ENCODE measurements at places on chromosomes 2 and 18.

- DNase-seq, result no peak
Observed at GRCh38 chr2:152200565-152201465, 25.3 kb upstream of the STAM2 start.

DNA sequence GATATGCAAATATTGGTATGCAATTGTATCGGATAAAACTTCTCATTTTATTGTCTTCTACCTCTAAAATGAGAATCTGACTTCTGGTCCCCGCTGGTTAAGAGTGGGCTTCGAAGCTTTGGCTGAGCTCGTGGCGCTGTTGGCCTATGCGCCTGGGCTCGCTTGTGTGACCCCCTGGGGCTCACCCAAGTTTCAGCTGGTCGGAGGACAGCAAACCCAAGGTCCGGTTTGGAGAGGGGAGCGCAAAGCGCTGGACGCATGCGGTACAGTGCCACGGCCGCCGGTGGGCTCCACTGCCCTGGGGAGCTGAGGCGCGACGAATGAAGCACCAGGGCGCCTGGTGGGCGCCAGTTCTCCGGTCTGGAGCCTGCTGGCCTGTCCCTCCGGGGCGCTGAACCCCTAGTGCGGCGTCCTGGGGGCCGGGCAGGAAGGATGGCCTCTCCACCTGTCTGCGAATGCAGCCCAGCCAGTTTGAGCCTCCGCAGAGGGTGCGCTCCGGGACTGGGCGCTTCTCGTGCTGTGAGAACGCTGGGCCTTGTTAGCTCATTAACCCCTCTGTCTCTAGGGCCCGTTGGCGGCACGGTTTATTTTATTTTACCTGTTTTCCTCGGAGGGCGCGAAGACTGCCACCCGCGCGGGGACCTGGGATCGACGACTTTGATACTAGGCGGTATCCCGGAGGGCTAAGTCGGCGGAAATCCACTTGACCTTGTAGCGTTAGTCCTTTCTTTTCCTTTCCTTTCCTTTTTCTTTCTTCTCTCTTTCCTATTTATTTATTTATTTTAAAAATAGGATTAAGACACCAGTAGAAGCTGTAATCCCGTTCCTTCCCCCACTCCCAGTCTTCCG lies 10.4 kb downstream of the MEIS1 start:
- no peak for DNase-seq

GRCh38 chr18:54100920-54101470 lies 123.5 kb downstream of the MBD2 start:
- DNase-seq, result no peak

DNA sequence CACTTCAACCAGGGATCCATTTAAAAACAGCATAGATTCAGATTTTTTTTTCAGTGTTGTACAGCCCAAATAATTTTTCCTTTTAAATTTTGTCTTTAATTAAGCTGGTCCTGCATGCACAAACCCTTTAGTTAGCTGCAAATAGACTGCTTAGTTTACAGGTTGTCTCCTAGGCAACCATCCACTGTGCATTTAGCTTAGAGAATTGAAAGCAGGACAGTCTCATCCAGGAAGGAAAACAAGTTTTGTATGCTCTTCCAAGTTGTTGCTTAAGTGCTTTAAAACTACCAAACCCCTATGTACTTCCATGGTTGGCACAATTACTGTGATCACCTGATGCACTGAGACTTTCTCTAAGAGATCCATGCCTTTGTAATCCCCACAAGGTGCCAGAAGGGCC lies at the start of gene MAP3K19:
TSS of gene MAP3K19 (minus strand) at position 148 of the 400 bp plus-strand sequence. CDS start 22,800 bp downstream, outside the sequence.
- no peak for DNase-seq

GRCh38 chr2:122471753-122472152 lies 716.3 kb downstream of the TSN start:
- DNase-seq, result no peak
